ENCODE measurements at places on chromosomes 11 and 22.

DNA sequence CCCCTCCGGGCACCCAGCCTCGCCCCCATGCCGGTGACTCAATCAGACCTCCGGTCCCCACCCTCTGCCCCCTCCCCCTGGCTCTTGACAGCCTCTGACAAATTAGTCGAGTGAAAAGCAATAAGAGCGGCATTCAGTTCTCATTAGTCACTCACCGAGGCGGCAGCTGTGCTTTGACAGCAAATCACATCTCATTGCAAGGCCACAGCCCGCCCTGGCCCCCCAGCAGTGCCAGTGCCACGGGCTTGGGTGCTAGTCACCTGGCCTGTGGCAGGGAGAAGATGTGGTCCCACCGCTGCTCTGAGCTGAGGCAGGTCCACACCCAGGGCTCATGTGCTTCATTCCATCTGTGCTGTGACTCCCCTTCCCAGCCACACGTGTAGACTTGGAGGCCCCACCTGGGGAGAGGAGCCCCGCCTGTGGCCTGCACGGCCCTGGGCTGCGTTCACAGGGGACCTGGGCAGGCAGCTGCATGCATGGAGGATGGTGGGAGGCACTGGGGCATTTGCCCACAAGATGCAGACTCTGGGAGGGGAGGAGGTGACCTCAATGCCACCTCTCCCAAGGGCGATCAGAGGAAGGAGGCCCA, 7.4 kb upstream of the TH start:
- DNase-seq: peak; percentile 60

DNA sequence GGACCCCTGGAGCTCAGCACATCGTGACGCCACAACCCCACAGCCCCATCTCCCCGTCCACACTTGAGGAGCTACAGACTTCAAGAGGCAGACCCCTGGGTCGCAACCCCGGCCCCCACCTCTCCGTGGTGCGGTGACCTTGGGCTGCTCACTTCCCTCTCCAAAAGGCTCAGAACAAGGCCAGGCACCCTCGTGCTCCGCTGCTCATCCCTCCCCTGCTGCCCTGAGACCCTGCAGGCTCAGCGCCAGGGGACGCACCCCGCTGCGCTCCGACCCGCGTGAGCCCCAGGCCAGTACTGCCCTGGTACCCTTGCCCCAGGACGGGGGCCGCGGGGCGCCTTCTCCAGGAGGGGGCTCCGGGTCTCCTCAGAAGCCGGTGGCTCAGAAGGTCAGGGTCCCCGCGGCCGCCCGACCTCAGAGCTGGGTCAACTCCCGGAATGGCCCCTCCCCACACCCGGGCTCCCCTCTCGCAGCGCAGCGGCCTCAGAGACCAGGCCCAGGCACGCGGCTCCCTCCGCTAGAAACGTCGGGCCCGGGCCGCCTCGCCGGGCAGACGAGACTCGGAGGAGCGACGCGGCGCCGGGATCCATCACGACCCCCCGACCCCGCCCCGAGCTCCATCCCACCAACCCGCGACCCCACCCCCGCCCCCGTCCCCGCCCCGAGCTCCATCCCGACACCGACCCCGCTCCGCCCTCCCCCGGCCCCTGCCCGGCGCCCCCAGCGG, 563 bp downstream of the GATD1 start:
- no peak for DNase-seq

- peak; percentile 66 for DNase-seq
These were observed 8.1 kb downstream of the EHD1 start for GRCh38 chr11:64870176-64870892.

GRCh38 chr11:119481021-119481666, 58.2 kb upstream of the THY1 start:
- peak; percentile 76 for DNase-seq

DNA sequence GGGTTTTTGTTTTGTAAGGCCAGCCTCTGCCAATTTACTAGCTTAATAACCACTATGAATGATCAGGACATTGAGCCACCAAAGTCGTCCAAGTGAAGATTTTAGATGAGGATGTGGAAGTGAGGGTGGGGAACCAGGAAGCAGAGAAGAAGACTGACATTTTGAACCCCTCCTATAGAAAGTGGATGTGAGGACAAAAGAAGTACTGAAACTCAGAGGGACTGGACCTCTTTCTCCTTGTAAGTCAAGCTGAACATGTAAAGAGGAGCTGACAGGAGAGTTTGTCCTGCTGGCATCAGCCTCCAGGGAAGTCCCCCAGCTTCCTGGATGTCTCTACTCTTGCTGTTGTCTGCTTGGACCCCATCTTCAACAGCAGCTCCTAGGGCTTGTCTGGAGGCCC, 338.2 kb upstream of the NCAM1 start:
- DNase-seq: no peak

- DNase-seq: no peak
These were observed 14.4 kb upstream of the SPTBN2 start for GRCh38 chr11:66743271-66743968.

- no peak for DNase-seq
These were observed 20.0 kb downstream of the PPFIA1 start for GRCh38 chr11:70290361-70291065.

DNA sequence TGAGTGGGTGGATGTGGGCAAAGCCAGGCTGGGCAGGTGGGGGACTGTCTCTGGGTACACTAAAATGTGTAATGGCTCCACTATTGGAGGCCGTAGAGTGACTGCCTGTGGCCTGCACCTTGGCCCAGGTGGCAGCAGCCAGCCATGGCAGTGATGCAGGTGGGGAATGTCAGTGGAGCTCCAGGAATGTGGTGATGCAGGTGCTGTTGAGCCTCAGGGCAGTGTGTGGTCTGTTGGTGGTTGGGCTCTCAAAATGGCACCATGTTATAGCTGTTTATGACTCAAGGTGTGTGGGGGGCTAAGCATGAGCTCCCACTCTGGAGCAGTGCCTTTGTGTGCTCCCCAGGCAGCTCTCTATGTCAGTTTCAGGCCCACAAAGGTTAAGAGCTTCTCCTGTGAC, 40.2 kb upstream of the CCDC90B start:
- no peak for DNase-seq

DNA sequence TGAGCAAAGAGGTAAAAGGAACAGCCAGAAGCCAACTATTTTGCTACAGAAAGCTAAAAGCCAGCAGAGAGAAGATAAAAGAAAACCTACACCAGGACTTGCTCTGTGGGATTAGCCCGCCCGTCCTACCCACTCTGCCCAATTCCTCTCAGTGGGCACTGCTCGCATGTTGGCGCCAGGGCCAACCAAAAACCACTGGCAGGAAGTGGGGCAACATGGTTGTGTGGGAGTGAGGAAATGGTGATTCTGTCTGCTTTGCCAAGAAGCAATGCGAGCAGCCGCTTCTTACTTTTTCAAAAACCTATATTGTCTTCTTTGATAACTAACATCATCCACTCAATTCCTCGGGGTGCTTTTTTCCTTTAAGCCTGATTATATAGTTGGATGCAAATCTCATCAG, 14.2 kb upstream of the APOA1 start:
- DNase-seq: no peak

DNA sequence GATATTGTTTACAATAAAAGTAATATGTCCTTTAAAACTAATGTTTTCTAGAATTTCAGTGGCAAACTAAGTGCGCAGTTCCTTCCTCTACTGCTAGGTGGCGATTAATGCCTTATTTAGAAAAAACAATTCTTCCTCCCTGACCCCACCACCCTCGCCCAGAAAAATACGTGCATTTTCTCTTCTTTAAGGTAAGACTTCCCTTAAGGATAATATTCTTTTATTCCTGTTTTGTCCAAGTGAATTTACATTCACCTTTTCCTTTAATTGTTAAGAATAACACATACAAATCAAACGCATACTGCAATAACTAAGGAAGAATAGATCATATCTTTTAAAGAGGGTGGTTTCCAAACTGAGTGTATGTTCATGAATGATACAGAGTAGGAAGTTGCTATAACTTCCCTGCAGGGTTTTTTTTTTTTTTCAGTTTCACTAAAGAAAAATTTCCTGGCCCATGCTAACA, 17.0 kb upstream of the PSMA1 start:
- DNase-seq: peak; percentile 58

DNA sequence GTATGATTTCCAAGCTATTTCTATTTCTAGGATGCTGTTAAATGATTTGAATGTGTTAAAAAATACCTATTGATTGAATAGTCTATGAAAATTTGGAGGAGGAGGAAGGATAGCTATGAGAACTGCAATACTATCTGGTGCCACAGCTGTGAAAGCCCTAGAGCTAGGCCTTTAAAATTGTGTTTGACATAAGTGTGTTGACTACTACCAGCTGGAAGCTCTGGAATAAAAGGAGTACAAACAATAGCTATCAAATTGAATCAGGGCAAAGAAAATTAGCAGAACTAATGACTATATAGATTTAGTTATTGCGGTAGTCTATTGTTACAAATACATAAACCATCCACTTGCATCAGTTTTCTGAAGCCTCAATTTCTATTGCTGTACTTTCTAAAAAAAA, 124.8 kb upstream of the CNTN5 start:
- DNase-seq: no peak

GRCh38 chr11:64801158-64801464, 1.9 kb downstream of the MAP4K2 start:
- DNase-seq: no peak

GRCh38 chr22:39617342-39617741, 46.8 kb downstream of the CACNA1I start:
- no peak for DNase-seq

DNA sequence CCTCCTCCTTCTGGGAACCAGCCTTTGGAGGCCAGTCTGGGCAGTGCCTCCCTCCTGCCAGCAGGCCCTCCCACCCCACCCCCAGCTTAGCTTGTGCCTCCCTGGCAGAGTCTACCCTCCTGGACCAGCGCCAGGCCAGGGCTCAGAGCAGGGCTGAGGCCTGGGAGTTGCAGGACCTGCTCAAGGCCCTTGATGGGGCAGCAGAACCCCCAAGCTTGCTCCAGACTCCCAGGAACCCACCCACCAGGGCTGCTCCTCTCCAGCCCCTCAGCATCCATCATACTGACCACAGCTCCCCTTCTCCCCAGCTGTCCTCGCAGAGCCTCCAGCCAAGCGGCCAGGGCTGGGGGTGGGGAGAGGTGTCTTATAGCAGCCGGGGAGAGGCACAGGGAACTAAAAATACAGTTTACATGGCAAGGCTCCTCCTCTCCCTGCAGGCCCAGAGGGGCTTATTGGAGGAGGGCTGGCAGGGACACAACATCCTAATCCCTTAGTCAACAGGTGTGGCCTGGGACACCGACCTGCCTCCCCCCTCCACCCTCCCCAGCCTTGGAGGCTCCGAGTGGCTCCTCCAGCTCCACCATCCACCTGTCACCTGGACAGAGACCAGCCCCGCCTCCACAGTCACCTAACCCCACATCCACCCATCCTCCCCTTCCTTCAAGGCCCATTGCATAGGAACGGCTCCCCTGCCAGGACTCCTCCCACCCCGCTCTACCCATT, 5.2 kb upstream of the MB start:
- no peak for DNase-seq

DNA sequence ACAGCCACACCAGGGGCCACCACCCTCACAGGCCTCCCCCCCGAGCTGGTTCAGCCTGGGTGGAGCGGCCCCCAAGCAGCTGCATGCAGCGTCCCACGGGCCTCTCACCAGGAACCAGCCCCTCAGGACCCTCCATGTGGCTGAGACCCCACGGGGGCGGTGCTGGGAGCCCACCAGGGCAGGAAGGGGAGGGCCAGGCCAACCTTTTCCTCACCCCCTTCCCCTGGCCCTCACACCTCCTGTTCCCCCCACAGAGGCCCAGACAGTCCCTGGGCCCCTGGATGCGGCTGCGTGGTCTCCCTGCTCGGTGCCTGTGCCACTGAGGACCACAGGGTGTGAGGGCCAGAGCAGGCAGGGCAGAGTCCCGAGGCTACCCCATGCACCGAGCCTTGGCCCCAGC, 46.5 kb downstream of the MOB2 start:
- DNase-seq: no peak

GRCh38 chr22:48889887-48890692, 937.6 kb downstream of the BRD1 start:
- DNase-seq: no peak

GRCh38 chr11:12897867-12898266, 111.2 kb upstream of the RASSF10 start:
- DNase-seq: no peak

GRCh38 chr11:78420255-78420764, 2.7 kb upstream of the GAB2 start:
- peak; percentile 68 for DNase-seq

DNA sequence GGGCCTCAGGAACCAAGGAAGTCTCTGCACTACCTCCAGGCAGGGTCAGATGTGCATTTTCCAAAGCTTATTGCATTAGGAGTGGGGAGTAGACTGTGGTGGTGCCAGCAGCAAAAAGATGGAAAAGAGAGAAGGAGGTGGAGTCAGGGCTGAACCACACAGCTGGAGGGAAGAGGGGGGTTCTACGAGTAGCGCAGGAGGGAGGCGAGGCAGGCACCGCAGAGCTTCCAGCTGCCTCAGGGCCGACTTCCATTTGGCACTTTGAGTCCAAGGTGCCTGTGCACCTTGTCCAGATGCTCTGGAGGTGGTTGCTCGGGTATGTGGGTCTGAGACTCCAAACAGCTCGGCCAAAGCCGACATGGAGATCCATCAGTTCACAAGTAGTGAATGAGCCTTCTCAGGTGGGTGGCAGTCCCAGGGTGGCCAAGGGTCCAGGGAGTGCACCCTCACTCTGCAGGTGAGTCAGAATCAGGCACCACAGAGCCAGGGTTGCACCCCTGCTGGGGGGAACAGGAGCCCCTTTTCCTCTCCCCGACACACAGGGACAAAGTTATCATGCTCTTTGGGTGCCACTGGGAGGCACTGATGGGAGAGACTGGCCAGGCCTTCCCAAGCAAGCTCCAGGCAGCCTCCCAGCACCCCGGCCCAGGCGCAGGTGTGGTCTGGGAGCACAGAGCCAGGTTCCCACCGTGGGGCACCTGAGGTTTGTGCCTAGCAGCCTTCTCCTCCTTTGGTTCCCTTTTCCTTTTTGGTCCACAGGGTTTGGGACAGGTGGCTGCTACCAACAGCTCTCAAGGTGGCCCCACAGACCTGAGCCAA, 30.2 kb downstream of the GGT5 start:
- DNase-seq: no peak

- no peak for DNase-seq
These were observed 19.4 kb upstream of the PHOX2A start for GRCh38 chr11:72263361-72263760.

DNA sequence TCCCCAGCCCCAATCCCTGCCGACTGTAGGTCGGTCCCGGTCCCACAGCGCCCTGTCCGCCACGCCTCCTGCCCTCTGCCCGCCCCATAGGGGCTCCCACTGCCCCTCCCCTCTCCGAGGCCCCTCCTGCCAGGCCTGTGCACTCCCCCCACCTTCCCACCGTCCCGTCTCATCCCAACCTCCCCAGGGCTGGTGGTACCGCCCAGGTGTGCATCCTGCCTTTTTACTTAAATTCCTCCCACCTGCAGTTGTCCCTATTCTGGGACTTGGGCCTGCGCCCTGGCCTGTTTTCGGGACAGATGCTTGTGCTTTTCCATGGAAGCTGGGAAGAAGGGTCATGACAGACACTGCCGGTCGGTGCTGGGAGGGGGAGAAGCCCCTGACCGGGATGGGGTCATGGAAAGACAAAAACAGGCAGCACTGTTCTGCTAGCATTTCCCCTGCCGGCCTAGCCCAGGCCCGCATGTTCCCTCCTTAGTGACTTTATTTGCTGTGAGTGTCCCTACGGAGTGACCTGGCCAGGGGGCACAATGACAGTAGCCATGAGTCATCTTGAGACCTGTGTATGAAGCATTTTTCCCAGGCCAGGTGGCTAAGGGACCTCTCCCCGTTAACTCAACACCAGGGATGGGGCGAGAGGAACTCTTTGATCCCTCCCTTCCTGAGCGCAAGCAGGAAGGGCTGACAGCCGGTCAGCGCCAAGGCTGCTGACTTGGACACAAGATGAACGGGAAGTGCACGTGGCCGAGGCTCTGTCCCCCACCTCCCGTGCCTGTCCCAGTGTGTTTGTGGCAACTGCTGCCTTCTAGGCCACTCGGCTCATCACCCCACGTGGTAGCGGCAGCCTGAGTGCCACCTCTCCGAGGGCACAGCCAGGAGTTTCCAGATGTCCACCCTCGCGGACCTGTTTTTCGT, 7.1 kb downstream of the TBX1 start:
- peak; percentile 33 for DNase-seq

Measured in kidney capillary endothelial cell (primary cell).